Naive thymus-derived CD4-positive, alpha-beta T cell (primary cell): ENCODE measurements at places on chromosomes 16 and 17. TPM values are rescaled to one million over a fixed set of nuclear protein-coding genes. Genes with fewer than 3 reads are reported as not detected.

ABCA3 gene
- 8.1 TPM for total RNA-seq

NXN gene
- 0.42 TPM for total RNA-seq

EPOP gene
- 0.22 TPM for total RNA-seq

MYH1 gene
- not detected for total RNA-seq

GP1BA gene
- total RNA-seq: 1.6 TPM

TVP23B gene
- total RNA-seq: 31.2 TPM

TEDC2 gene
- not detected for total RNA-seq

PGS1 gene
- total RNA-seq: 66.6 TPM

ATAD5 gene
- 4.8 TPM for total RNA-seq

KRTAP9-8 gene
- total RNA-seq: not detected in 2 replicates

UTS2R gene
- total RNA-seq: 0.31 TPM in 1 of 2 replicates, not detected in the other

TBC1D3 gene
- not detected for total RNA-seq

CRISPLD2 gene
- 0.18 and 0.44 TPM in 2 replicates for total RNA-seq

HYDIN gene
- total RNA-seq: 0.89 TPM in 1 of 2 replicates, not detected in the other

CD300H gene
- 18.3 TPM for total RNA-seq

SLC16A6 gene
- total RNA-seq: 6.8 TPM

- no peak for DNase-seq
Measured at GRCh38 chr16:84514295-84514873, 9.9 kb upstream of the MEAK7 start.

DNA sequence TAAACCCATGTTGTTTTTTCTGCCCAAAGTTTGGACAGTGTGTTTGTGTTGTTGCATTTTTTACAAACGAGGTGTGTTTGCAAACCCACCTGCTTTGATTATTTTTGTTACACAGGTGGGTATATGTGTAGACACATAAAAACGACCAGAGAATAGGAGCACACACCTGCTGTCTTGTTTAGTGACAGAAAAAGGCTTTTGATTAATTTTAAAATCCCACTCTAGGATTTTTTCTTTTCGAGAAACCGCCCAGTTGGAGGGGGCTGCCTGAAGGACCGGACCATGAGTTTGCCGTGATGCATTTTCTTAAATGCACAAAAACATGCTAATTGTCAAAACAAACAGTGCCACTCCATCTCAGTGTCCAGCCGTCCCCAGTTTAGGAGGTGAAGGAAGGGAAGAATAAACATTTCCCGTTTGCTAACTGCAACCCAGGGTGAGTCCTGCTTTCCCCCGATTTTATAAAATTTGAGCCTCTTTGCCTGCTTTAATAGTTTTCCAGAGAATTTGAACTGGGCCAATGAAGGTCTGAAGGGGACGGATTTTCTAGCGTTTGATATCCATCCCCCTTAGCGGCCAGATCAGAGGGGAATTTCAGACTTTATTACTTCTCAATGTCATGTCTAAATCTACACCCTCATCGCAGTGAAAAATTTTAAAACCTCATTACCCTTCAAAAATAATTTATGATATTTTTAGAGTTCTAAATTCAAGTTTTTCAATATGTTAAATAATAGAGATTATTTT is 3.2 kb downstream of the FOXC2 start:
- DNase-seq: no peak

DNA sequence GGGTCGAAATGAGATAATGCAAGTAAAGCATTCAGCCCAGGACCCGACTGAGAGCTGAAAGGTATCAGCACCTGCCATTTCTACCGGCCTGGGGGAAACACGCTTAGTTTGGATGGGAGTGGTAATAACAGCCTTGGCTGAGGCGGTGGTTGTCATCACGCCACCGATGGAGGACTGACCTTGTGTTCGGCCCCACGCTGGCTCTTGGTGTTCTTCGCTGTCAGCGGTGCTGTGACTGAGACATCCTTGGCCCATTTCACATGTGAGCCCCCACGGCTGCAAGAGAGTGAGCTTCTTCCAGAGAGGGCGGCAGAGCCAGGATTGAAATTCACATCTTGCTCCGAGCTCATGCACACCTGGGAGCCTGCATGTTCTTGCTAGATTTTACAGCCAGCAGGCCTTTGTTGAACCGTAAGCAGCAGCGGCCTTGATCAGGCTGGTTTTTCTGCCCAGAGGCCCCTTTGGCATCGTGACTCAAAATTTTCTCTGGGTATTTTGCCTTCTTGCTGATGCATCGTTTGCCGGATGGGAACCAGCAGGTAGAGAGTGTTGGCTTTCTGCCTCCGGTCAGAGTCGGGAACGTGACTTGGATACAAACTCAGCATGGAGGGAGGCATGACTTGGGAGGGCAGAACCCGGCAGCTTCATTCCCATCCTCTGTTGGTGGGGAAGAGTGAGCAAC is 341.5 kb downstream of the SNX29 start:
- no peak for DNase-seq

DNA sequence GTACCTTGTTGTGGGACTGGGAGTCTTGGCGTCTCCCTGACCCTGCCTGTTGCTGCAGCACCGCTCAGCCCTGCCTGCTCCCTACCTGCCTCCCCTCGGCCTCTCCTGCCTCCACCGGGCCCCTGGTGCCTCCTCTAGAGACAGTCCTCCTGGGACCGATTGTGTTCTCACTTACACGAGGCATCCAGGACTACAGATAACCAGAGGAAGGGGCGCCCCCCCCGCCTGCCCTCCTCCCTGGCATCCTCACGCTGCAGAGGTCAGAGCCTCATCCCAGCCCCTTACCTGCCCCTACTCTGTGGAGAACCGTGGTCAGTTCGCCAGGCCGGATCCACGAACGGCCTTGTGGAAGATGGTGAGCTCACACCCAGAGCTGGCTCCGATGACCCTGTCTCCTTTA is 24.8 kb downstream of the MAPT start:
- DNase-seq: no peak

DNA sequence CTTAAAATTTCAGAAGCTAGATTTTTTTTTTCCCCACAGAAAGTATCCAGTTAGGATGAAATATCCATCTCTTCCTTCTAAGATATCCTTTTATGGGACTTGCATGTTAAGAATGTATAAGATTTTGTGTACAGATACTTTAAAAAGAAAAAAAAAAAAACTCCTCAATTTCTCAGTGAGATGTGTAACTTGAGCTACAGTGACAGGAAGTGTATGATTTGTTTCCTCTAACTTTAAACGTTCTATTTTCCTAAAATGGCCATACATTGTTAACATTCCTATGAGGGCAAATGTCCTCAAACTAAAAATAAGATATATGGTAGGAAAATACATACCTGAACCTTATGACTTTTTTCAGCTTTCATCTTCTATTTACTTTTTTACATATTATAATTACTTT is 8.9 kb downstream of the FBXO47 start:
- no peak for DNase-seq

- no peak for DNase-seq
Measured at GRCh38 chr16:50310308-50311133, 44.2 kb downstream of the ADCY7 start.

GRCh38 chr16:8736123-8736668 is 61.2 kb downstream of the TMEM186 start:
- no peak for DNase-seq

DNA sequence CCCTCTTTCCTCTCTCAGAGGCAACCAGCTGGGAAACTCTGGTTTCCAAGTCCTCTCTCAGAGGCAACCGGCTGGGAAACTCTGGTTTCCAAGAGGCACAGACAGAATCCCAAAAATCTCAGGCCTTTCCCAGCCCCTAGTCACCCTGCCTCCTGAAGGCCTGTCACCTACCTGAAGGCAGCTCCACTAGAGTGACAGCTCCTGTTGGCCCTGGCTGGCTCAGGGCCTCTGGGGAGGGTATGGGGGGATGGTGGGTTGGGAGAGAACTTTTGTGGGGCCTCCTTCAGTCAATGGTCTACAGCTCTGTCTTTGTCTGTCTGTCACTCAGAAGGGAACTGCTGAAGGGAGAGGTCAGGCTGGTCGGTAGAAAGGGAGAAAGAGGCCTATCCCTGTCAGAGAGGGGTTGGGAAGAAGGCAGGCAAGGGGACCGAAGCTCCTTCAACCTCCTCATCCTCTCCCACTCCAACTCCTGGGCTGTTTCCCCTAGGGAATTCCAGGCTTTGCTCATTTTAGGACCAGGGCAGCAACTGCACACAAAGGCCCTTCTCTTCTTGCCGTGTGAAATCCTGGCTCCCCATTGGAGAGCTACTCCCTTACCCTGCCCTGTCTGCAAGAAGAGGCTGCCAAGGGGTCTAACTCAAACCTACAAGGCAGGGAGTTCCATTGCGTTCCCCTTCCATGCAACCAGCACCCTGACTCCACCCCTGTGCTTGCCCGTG is 23.6 kb downstream of the COPZ2 start:
- no peak for DNase-seq

- DNase-seq: no peak
Measured at GRCh38 chr17:73155410-73156165, 9.2 kb upstream of the SSTR2 start.

DNA sequence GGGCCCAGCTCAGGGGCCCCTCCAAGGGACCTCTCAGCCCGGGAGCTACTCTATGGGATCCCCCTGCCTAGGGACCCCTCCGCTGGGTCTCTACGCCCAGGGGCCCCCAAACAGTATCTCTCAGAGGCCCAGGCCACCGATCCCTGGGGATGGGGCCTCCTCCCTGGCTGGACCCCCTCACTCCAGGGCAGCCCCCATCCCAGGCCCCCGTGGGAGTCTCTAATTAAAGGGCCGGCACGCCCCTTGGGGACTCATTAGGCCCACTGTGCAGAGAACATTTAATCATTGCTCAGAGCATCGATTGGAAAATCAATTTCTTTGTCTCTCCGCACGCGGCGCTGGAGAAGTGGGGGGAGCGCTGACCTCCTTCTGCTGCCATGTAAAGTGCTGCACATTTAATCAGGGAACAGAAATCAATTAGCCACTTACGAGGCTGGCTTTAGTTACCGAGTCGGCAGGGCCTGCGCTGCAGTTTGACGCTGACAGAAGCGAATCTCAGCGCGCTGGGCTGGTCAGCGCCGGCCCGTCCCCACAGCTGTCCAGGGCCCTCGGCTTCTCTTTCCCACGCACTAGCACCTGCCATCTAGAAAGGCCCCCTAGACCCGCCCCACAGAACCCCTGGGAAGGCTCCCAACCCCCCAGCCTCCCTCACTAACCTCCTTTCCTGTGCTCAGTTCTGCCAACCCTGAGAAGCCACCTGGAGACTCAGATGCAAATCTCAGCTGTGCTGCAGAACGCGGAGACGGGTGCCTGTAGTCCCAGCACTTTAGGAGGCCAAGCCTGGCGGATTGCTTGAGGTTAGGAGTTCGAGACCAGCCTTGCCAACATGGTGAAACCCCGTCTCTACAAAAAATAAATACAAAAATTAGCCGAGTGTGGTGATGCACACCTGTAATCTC is 20.2 kb upstream of the C1QL1 start:
- no peak for DNase-seq

- no peak for DNase-seq
Measured at GRCh38 chr16:79006765-79007164, 593.8 kb downstream of the MAF start.

DNA sequence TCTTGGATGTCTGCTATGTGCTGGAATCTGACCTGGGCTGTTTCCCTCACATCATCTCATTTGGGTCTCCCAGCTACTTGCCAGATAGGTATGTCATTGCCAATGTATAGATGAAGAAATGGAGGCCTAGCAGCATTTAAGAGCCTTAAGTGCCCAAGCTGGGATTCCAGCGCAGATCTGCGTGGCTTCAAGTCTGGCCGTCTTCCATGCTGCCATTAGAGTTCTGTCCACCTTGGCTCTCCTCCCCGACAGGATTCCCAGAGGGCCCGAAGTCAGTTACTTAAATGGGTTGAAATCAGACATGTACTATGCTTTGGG is 33.0 kb upstream of the CCR7 start:
- no peak for DNase-seq

GRCh38 chr17:9224485-9224884 is 203.2 kb downstream of the NTN1 start:
- no peak for DNase-seq

DNA sequence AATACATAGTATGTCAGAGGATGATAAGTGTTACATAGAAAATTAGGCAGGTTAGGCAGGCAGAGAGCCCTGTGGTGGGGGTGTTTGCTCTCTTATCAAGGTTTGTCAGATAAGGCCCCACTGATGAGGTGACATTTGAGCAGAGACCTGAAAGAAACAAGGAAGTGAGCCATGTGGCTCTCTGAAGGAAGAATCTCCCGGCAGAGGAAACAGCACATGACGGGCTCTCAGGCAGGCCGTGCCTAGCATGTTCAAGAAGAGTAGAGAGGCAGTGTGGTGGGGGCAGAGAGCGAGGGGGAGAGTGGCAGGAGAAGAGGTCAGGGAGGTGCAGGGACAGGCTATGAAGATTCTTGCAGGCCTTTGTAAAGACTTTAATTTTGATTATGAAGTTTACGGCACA is 82.0 kb upstream of the ASIC2 start:
- DNase-seq: no peak

- DNase-seq: no peak
Measured at GRCh38 chr16:56836410-56837230, 28.4 kb upstream of the SLC12A3 start.

- no peak for DNase-seq
Measured at GRCh38 chr16:29649588-29650494, 13.2 kb upstream of the SPN start.

DNA sequence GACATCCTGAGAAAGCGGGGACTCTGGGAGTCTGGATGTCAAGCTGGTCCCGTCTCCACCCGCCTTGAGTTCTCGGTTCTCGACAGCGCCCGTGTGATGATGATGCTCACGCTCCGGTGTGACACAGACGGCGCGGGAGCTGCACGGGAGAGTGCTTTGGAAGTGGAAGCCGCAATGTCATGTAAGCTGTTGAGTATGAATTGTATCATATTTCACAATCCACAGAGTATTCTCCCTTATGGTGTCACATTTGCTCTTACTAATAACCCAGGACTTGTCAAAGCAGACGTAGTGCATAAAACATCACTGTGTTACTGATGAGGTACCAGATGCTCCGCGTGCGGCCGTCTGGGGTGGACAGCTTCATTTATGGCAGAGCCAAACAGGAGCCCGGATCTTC is 217.5 kb upstream of the CHMP6 start:
- no peak for DNase-seq

GRCh38 chr17:10031127-10031526 is 126.1 kb upstream of the RCVRN start:
- DNase-seq: no peak

GRCh38 chr17:57862694-57863667 is 13.1 kb upstream of the MRPS23 start:
- no peak for DNase-seq

- no peak for DNase-seq
Measured at GRCh38 chr17:32826076-32826475, 50.8 kb downstream of the MYO1D start.

- no peak for DNase-seq
Measured at GRCh38 chr17:3962965-3963236, 1.3 kb downstream of the ATP2A3 start.

GRCh38 chr16:19382084-19382801 is 35.4 kb upstream of the TMC5 start:
- DNase-seq: no peak
